NCI-H1417 treated with DMSO at 0.1 percent for 48 hours (cell line): ENCODE measurements at places on chromosomes 1 and 21.

DNA sequence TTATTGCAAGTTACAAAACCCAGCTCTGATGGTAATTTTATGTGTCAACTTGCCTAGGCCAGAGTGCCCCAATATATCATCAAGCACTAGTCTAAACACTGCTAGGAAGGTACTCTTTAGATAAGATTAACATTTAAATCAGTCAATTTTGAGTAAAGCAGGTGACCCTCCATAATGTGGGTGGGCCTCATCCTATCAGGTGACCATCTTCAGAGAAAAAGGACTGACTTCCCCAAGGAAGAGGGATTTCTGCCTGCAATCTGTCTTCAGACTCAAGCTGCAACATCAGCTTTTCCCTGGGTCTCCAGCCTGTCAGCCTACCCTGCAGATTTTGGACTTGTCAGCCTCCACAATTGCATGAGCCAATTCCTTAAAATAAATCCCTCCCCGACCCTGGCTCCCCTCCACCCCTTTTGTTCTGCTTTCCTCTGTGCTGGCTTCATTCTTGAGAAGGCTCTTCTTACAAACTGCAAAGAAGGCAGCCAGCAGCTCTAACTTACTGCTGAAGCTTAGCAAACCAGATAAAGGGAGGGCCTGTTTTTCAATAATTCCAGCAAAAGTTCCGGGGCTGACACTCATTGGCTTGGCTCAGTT, 56.4 kb upstream of the RUNX3 start:
- no peak for DNase-seq

GRCh38 chr1:14254251-14254650, 344.2 kb upstream of the KAZN start:
- DNase-seq, result no peak

DNA sequence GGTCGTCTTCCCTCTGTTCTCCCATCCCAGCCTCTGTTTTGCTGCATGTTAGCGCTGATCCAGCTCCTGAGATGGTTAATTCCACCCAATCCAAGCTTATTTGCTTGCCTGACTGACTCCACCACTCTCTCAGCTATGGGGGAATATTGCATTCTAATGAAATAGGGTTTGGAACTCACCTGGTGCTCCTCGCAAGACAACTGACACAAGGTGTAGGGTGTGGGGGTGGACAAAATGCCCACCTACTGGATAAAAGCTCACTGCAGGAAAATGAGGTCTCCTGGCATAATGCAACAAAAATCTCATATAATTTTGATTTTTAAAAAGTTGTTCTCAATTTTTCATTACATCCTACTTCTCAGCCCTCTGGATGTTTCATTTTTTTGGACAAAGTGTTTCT, 259.0 kb downstream of the ZNF648 start:
- no peak for DNase-seq

DNA sequence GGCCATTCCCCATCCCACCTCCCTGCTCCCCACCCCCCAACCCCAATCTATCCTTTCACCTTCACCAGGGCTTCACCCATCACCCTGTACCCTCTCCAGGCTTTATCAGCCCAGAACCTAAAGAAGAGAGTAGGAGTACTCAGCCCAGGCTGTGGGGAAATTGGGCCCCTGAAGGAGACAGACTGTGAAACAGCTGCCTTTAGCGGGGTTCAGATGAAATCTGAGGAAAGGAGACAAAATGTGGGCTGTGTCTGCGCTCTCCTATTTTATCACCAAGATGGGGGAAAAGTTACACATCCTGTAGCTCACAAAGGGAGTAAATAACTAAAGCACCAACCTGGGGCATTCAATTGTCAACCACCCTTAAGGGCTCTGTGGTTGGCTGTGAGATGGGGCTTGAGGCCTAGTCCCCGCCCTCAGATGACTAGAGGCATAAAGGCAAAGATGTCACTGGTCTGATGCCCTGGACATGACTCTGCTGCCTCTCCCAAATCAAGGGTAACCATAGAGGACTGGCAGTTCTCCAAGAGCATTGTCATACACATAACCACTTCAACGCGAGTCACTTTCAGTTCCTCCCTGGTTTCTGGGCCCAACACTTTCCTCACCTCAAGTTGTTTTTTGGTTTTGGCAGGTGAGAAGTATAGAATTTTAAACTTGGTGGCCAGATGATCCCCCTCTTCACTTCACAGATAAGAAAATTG, 30.0 kb downstream of the SLC27A3 start:
- DNase-seq, result no peak

- DNase-seq, result no peak
Observed at GRCh38 chr1:206467915-206468314, 2.4 kb upstream of the IKBKE start.

DNA sequence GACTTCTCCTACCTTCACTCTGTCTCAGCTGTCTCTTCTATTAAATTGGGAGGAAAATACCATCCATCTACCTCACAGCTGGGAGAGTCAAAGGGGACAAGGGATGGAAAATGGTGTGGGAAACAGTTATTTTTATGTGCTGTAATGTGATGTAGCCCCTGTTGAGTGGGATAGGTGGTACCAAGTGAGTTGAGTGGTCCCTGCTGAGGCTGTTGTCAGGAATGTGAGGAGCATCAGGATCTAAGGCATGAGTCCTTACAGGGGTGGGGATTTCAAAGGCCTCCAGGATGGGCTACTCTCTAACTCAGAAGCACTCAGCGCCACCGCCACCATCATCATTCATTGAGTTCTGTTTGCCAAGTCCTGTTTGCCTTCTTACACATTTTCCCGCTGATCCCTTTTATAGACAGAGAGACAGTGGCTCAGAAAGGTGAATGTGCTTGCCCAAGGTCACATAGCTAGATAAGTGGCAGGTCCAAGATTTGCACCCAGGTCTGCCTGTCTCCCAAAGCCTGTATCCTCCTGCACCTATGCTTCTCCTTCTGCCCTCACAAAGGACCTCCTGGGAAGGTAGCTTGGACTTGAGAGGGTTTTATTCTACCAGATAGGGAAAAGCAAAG, 4.6 kb upstream of the ID3 start:
- DNase-seq, result no peak

DNA sequence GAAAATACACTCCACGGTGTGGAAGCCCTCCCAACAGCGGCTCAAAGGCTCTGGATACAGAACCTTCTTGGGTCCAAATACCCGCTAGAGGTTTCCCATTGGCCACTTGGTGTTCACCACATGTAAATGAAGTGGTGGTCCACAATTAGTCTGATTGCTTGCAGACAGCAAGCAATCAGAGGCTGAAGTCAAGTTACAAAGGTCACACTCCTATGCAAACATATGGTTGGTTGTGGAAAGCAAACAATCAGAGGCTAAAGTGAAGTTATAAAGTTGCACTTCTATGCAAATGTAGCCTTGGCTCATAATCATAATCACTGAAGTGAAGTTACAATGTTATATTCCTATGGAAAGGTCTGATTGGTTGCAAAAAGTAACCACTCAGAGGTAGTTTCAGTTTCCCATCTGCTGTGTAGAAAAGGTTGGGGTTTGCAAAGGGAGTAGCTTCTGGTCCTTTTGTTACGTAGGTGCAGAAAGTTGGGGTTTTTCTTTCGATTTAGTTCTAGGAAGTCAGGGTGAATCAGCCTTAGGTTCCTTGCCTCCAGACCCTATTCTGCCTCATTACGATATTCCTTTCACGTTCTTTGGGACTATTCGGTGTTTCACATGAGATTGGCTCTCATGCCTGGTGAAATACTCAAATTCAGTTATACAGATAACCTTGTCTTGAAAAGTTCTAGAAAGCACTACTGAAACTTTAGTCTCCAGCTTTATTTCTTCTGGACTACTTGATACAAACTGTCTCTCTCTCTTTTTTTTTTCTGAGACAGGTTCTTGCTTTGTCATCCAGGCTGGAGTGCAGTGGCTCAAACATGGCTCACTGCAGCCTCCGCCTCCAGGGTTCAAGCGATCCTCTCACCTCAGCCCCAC, 36.7 kb upstream of the MTF2 start:
- no peak for DNase-seq

- no peak for DNase-seq
Observed at GRCh38 chr1:65230731-65231481, 78.4 kb upstream of the DNAJC6 start.

DNA sequence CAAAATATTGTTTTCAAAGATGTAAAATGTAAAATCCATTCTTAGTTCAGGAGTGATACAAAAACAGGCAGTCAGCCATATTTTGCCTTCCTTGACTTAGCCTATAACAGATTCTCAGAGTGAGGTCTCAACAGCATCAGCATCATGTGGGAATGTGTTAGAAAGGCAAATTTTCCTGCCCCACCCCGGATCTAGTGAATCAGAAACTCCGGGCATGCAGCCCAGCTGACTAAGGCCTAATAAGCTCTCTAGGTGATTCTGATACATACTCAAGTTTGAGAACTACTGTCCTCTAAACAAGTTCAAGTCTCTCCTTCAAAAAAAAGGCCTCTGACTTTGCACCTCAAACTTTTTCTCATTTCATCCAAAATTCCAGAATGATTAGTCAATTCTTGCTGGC, 46.9 kb upstream of the PRRC2C start:
- no peak for DNase-seq

DNA sequence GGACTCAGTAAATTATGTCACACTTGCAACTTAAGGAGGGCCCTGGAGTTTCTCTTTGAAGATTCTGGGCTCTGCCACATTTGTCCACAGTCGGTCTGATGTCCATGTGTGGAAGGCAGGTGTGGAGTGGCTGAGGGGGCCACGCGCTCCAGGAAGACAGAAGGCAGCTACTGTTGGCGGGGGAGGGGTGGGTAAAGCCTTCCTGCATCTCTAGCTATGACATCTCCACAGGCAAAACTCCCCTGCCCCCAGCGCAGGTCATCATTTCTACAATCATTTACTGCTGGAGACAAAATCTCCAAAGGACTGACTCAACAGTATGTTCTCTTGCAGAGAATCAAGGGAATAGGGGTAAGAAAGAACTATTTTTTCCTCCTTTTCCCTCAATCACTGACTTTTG, 11.4 kb upstream of the TSPEAR start:
- peak; percentile 79 for DNase-seq

- DNase-seq, result no peak
Observed at GRCh38 chr1:186473047-186473446, 12.1 kb upstream of the PDC start.

- no peak for DNase-seq
Observed at GRCh38 chr1:24283326-24284155, 35.6 kb upstream of the GRHL3 start.

GRCh38 chr1:24502065-24502708, 449 bp upstream of the RCAN3 start:
- peak; percentile 40 for DNase-seq

DNA sequence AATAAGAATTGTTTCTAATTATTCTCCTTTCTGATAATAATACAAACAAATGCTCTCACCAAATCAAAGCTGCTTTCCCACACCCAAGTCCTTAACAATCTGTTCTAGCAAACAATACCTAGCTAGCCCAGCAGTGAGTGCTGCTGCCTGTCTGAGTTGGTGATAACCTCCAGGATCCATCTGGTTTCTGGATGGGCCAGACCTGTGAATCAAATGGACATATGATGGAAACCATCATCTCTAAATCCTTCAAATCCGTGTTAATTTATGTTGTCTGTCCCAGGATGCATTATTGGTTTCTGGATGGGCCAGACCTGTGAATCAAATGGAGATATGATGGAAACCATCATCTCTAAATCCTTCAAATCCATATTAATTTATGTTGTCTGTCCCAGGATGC, 1230.0 kb downstream of the AMY1C start:
- no peak for DNase-seq

DNA sequence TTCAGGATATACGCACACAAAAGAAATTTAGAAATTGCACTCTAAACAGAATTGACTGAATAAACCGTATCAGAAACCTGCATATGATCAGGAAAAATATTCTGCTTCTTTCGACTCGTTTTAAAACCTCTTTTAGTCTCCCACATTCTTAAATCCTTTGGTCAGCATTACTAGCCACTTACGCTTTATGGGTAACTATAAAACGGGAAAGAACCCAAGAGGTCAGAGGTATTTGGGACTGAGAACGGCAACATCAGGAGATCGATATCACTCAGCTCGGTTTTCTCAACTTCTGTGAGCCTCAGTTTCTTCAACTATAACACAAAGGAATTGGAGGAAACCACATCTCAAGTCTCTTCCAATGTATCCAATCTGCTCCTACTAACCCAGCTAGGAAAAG, 36.4 kb upstream of the ANGPTL7 start:
- DNase-seq, result no peak

- DNase-seq, result no peak
Observed at GRCh38 chr1:16983649-16984048, 3.2 kb upstream of the MFAP2 start.

DNA sequence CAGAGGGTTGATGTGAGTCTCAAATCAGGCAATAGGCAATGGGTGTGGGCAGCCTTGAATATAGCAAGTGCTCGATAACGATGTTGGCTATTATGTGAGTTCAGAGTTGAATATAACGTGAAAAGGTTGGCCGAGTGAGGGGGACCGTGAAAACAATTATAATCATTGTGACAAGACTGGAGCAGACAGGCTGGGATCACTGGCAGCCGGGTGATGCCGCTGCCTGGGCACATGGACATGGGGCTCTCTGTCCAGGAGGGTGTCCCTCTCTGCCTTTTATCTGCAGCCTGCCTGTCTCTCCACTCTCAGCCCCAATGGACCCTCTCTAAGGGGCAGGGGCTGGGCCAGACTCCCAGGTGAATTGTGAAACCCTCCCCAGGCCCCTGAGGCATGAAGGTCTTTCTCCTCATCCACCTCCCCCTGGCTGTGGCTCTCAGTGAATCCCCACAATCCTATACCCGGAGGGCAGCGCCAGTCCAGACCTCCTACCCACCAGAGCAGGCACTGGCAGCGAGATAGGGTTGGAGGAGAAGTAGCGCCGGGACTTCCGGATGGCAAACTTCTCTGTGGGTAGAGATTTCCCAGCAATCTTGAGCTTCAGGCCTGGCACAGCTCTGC, 36.4 kb downstream of the TTC39A start:
- no peak for DNase-seq

DNA sequence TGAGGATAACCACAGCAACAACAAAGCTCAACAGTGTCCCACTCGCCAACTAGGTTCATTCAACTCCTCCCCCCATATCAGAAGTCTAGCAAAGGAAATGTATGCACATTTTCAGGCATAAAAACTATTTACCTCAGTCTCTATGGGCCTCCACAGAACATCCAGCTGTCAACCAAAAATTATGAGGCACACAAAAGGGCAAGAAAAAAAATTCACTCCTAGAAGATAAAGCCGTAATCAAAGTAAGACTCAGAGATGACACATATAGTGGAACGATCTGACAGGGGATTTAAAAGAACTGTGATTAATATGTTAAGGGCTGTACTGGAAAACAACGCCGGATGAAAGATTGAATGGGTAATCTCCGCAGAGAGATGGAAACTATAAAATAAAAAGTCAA, 158.7 kb downstream of the NTPCR start:
- DNase-seq, result no peak

GRCh38 chr1:118589238-118589846, 398.8 kb downstream of the TBX15 start:
- no peak for DNase-seq
